GM04503 (cell line): ENCODE measurements at places on chromosomes 4 and X.

DNA sequence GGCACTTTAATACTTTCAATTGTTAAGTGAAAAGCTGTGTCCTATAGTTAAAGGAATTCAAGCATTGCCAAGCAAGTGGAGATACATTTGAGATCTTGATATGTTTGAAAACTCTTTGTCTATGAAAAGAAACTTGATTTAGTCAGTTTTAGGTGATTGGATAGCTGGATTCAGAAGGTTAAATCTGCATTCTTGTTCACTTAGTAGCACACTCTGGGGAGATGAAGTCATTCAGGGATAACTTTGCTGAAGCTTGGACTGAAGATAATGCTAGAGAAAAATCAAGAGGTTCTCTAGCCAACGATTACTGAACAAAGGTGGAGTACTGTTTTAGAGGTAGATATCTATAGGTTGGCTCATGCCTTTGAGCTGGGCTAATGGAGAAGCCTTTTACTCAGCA, 90.6 kb downstream of the DCAF8L2 start:
- DNase-seq = no peak

DNA sequence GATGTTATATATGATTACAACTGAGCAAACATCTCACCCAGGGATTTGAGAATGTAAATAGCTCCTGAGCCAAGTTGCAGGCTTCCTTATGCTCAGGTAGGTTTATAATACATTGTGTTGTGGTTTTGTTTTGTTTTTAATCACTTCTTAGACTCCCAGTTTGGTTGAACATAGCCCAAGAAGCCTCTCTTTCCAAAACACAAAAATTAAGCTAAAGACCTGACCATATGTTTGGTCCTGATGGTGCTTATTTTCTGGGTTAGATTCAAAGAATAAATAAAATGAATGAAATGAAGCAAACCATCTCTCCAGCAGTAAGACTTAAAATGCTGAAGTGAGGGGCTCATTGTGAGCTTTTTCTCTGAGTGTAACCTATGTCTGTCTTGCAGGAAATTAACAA, 93.5 kb downstream of the GRXCR1 start:
- DNase-seq = no peak

DNA sequence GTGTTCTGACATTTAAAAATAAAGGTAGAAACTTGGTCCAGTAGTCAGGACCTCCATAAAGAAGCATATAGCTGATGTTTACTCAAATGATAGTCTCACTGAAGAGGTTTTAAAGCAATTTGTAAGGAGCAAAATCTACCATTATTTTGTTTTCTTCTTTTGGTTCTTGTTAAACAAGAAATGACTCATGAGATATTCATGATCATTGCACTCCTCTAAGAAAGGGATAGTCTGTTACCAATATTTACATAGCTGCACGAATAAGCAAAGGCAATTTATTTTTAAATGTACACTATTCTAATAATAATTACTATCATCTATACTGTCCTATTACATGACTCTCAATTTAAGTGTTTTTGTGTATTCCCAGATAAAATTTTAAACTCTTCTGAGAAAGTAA, 397.9 kb downstream of the FAM47B start:
- DNase-seq = no peak

DNA sequence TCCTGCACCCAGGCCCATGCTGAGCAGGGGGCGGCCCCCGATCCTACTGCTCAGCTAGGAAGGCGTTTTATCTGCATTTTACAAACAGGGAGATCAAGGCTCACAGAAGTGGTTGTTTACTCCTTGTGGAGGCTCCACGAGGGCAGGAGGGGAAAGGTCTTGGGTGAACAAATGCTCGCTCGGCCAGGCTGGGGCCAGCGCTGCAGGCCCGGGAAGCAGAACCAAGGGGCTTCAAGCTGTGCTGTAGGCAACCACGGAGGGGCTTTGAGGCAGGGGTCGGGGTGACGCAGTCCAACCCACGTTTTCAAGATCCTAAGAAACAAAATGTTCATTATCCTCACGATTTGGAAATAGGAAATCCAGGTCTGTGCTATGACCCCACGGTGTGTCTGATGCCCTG, 125.8 kb downstream of the HMX1 start:
- DNase-seq = no peak

DNA sequence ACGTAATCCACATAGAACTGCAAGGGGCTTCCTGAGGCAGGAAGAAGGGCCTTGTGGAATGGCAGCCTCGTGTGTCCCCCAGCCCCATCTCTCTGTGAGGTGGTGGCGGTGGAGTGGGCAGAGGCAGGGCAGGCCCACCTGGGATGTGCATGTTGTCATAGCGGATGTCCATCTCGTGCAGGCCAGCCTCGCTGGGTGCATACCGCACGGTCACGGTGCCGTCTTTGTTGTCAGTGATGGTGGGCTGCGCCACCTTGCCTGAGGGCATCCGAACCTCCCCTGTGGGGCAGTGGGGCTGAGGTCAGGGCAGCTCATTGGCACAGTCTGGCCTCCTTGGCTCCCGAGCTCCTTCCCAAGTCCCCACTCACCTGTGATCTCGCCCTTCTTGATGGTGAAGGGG, 20.4 kb downstream of the FLNA start:
- no peak for DNase-seq

GRCh38 chr4:89382439-89382838, 74.8 kb upstream of the GPRIN3 start:
- no peak for DNase-seq

DNA sequence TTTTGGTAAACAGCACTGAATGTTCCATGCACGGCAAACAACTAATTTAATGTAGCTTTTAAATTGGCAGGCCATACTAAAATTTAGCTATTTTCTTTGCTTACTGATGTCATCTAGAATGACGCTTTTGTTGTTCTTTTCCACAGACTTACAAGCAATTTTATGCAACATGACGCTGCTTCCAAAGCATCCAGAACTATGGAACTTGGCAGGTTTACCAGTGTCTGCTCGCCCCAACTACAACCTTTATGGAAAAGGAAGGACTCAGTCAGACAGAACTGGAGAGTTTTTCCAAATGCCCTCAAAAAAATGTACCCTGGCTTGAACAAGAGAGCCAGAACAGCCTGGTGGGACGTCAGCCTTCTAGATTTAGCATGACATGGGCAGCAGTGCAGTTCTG, 58.7 kb downstream of the ANOS1 start:
- DNase-seq = no peak

GRCh38 chrX:109537324-109537665, 651 bp downstream of the NXT2 start:
- DNase-seq = no peak

- DNase-seq = no peak
Observed at GRCh38 chr4:3417448-3417847, 24.3 kb upstream of the HGFAC start.

DNA sequence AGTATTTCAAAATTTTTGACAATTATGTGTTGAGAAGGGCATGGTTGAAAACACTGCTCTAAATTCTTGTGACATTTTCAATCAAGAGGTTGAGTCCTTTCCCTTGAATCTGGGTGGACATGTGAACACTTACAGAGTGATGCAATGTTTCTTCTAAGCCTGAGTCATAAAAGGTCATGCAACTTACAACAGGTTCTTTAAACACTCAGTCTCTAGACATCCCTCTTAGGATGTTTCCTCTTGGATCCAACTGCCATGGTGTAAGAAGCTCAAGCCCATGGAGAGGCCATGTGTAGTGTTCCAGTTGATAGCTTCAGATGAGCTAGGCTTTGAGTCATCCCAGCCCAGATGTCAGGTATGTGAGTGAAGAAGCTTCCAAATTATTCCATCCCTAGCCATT, 232.2 kb upstream of the MAOA start:
- DNase-seq = no peak

- no peak for DNase-seq
Observed at GRCh38 chr4:94591289-94591688, 139.5 kb downstream of the PDLIM5 start.

DNA sequence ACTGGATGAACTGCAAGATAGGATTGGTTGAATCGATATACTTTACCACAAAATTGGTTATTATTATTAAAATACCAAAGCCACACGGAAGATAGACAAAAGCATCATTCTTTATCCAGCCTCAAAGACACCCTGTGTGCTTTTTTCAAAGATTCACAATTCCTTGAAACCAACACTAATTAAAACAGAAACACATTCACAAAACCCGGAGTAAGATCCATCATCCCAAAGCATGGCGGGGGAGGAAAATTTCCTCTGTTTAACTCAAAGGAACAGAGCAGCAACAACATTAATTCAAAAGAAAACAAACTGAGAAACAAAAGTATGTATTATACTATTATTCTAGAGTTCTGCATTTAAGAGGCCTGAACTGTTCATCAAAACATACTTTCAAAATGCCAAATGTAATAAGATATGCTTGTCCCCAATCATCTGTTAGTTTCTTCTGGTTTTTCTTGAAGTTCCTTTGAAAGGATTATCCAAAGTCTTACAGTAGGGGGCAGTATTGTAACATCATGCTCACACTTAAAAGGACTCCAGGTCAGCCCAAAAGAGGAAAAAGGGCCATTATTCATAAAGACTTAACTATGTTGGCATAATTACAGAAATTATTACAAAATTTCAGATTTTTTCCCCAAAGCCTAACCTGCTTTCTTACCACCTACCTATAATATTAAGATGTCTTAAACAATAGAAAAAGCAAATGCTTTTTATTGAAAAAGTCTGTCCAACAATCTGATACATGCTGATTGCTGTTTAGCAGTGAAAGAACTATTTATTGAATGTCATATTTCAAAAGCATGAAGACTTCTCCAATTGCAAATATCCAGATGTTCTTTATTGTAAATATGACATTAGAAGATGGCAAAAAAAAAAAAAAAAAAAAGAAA, 168.7 kb downstream of the SCFD2 start:
- DNase-seq = peak; percentile 57

- DNase-seq = no peak
Observed at GRCh38 chr4:51918251-51918650, 75.3 kb downstream of the DCUN1D4 start.

DNA sequence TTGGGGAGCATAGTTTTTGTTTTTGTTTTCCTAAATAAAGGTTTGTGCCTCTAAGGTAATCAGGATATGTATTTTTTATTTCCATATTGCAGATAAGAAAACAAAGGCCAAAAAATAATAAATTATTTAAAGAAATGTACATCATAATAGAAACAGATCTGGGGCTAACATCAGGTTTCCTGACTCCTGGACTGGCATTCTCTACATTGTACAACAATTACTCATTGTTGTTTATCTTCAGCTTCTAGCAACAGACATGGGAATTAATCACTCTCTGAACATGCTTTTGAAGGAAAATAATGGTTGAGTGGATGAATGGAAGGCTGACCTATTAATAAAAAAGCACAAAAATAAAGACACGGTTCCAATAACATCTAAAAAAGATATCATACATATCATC, 146.2 kb downstream of the KCNIP4 start:
- no peak for DNase-seq

DNA sequence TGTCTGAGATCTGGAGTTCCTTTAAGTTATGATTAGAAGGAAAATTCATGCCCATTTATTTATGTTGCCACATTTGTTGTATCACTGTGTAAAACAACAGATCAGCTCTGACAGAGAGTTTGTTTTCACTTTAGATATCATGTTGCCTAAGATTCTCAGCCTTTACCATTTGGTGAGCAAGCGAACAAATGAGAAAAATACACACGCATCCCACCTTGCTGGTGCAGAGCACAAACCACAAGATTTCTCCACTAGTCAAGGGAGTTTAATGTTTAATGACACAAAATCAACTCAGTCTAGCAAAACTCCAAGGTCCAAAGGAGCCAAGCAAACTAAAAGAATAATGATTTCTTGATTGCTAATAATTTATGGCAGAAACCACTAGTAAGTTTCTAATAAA, 27.7 kb downstream of the FGF5 start:
- no peak for DNase-seq

DNA sequence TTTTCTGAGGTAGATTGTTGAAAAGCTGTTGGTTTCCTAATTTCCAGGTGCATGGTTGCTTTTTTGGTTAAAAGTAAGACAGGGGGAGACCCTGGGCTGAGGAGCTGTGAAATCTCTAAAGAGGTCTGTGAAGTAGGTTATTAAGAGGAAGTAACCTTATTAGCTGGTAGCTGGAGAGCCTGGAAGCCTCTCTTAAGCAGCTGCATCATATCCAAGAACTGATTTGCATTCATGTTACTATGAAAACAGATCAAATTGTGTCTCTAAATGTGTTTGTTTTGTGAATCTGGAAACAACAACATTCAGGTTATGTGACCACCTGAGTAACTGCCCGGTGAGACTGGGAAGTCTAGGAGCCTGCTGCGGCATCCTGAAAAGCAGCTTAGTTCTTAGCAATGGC, 54.1 kb downstream of the ARHGAP10 start:
- DNase-seq = no peak

GRCh38 chrX:37783305-37783704, 3.4 kb downstream of the CYBB start:
- no peak for DNase-seq
